ENCODE measurements at places on chromosomes 13 and 19.

- no peak for DNase-seq
These were observed 17.8 kb downstream of the IRS2 start for GRCh38 chr13:109768616-109769015.

- DNase-seq: no peak
These were observed 696 bp downstream of the NUP58 start for GRCh38 chr13:25302121-25302520.

DNA sequence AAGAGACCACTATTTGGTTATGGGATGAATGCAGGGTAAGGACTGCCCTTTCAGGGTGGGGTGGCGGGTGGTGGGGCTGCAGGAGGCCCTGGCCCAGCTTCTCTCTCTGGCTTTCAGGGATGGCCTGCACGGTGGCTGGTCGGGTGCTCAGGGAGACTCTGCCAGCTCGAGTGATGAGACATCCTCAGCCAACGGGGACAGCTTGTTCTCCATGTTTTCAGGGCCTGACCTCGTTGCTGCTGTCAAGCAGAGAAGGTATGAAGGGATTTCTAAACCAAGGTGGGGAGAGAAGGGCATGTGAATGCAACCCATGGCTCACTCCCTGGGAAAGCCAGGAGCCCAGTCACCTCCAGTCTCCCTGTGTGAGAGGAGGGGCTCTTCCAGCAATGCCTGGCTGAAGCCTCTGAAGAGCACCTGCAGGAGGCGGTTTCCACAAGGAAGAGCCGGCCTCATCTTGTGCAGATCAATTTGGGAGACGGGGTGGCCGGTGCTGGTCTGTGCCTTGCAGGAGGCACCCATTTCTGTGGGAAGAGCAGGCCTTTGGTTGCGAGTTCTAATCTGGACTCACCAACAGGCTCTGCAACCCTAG lies 16.0 kb upstream of the GPI start:
- DNase-seq: no peak

- DNase-seq: no peak
These were observed 36.3 kb downstream of the AP1M1 start for GRCh38 chr19:16233836-16234551.

DNA sequence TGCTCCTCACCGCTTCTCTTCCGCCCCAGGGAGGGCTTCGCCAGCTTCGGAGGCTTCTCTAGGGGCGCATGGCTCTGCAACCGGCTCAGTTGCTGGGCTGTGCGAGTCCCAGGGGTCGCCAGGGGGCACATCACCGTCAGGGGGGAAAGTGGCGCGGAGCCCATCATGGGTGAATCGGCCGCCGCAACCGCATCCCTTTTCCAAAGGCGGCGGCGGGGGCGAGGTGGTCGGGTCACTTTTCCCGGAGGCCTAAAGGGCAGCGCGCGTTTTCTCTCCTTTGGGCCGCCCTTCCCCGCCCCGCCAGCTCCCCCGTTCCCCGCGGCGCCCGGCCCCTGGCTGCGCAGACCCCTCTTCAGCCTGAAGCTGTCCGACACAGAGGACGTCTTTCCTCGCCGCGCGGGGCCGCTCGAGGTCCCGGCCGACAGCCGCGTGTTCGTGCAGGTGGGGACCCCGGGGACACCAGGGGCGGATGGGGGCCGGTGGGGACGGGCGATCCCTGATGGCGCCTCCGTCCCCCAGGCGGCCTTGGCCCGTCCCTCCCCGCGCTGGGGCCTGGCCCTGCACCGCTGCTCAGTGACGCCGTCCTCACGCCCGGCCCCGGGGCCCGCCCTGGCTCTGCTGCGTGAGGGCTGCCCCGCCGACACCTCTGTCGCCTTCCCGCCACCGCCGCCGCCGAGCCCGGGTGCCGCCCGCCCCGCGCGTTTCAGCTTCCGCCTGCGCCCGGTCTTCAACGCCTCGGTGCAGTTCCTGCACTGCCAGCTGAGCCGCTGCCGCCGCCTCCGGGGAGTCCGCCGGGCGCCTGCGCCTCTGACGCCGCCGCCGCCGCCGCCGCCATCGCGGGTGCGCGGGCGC lies 1.7 kb downstream of the TGFBR3L start:
- DNase-seq: no peak

- no peak for DNase-seq
These were observed 21.8 kb downstream of the NOSIP start for GRCh38 chr19:49558591-49558990.

DNA sequence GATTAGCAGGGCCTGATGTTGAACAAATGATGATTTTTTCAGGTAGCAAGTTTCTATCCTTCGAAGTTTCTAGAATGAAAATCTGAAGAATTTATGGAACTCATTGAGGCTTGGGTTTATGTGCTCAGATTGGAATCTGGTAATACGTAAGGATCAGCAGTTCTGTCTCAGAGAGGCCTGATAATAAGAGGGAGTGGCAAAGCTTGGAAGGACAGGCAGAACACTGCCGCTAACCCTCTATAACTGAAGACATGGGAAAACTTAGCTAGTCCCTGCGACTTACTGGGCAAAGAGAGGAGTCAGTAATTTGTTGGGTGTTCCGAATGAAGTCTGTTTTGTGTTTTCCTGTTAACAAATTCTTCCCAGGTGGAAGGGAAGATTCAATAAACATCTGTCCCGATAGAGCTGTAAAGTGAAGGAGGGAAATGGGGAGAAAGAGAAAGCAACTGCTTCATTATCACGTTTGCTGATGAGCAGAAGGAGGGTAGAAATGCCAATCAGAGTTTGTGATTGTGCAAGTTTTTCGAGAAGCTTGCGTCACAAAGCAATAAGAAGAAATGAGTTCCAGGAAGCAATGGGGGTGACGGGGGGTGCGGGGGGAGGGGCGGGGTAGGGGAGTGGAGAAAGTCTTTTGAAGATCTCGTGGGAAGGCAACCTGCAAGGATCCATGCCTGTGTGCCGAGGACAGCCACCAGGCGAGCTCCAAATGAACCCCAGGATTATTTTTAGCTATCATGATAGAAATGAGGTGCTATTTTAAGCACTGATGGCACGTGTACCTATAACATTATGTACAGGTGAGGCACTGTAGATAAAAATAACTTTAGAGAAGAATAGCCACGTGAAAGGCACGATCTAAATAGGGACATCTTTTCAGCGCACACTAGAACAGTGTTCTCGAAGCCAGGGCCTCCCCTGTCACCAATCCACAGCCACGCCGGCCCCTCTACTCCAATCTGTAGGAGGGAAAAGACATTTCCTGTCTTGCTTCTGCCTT lies 224.1 kb downstream of the FGF9 start:
- DNase-seq: no peak

DNA sequence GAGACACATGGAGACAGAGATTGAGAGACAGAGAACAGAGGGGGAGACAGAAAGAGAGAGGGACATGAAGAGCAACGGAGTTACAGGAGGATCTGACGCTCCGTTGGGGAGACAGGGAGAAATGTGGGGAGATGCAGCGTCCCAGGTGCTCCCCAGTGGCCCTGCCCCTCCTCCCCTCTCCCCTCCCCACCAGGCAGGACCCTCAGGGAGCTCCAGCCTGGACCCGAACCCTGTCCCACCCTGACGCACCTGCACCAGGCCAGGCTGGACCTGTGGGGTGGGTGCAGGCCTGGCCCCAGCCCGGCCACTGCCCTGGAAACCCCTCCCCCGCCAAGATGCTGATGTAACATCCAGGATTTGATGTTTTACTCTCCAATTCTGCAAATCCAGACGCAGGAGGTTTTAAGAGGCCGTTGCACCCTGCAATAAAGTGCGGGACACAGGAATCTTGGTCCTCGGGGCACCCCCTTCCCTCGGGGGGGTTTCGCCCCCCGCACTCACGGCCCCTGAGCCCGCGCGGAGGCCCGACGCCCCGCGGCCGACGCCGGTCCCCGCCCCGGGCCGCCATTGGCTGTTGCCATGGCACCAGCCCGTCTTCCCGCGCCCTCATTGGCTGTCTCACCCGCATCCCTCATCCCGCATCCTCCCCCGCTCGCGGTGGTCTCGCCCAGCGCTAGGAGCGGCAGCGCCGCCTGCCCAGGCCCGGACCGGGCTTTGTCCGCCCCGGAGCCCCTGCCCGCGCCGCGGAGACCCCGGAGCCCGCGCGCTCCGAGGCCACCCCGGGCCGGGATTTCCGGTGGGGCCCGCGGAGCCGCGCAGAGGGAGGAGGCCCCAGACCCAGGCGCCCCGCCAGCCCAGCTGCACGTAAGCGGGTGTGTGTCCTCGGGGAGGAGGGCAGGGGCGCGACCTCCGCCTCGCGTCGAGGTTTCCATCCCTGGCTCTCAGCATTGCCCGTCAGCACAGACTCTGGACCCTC lies at the start of gene APC2:
APC2 (plus strand) TSS at position 655 of the 976 bp plus-strand sequence. CDS start 2,881 bp downstream, outside the sequence.
- DNase-seq: peak; percentile 35

- DNase-seq: no peak
These were observed 232.8 kb downstream of the DACH1 start for GRCh38 chr13:71634182-71634581.

DNA sequence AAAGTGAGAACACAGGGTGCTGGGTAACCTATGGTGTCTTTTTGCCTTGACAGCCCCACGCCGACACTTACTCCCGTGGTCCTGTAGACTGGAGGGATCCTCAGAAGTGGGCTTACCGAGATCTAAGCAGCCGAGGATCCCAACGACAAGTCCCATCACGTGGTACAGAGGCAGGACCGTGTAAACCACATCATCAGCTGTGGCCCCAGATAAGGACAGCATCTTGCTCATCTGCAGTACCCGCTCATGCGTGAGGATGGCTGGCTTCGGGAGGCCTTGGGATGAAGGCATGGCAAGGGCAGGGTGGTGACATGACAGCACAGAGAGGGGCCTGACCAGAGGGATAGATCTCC lies 2.1 kb downstream of the SLC27A5 start:
- DNase-seq: no peak

GRCh38 chr13:34657716-34658115 lies 284.4 kb upstream of the NBEA start:
- DNase-seq: peak; percentile 29

GRCh38 chr13:54953786-54954185 lies 1925.2 kb downstream of the OLFM4 start:
- DNase-seq: no peak

- DNase-seq: no peak
These were observed 47.5 kb downstream of the OXGR1 start for GRCh38 chr13:96946709-96947311.

- no peak for DNase-seq
These were observed 916.6 kb downstream of the DIAPH3 start for GRCh38 chr13:59247171-59247570.

DNA sequence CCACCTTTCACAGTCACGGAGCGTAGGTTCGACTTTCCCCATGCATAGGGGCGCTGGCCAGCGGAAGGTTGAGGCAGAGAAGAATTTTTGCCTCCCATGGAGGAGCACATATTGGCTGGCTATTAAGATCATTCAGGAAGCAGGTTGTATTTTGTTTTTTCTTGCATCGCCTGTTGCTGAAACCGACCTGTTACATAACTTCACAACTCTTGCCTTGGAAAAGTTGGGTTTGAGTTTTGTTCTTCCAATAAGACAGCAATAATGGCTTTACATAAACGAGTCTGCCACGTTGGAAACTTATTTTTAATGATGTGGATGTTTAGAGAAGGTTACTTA lies 1.4 kb downstream of the UPF1 start:
- DNase-seq: no peak

- DNase-seq: no peak
These were observed 225.2 kb upstream of the TSHZ3 start for GRCh38 chr19:31574251-31574973.

DNA sequence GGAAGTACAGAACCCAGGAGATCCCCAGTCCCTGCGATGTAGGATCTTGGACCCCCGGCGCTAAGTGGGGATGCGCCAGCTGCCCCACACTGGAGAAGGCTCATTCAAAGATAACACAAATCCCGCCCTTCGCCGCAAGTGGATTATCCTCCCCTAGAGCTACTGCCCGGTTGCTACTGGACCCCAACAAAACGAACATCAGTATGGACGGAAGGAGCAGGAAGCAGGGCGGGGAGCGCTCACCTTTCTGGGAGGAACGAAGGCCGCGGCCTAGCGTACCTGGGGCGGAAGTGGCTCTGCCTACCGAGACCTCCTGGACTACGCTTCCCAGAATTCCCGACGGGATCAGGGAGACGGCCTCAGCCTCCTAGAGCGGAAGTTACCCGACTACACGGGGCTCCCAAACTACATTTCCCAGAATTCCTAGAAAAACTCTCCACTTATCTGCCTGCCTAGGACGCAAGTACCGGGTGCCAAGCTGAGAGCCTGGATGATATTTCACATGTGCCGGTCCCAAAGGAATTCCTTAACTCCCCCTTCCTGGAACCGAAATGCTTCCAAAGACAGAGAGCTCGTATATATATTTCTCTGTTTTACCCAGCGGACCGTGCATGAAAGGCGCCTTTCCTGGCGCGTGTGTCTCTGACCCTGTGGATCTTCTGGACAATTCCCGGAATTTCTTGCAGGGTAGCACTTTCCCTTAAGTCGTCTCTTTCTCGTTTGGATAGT lies at the start of gene ZNF112:
ZNF112 (minus strand) TSS at position 298 of the 729 bp plus-strand sequence. CDS start 16,141 bp downstream, outside the sequence.
- peak; percentile 93 for DNase-seq

- peak; percentile 26 for DNase-seq
These were observed 72.1 kb downstream of the KATNAL1 start for GRCh38 chr13:30235216-30235615.

DNA sequence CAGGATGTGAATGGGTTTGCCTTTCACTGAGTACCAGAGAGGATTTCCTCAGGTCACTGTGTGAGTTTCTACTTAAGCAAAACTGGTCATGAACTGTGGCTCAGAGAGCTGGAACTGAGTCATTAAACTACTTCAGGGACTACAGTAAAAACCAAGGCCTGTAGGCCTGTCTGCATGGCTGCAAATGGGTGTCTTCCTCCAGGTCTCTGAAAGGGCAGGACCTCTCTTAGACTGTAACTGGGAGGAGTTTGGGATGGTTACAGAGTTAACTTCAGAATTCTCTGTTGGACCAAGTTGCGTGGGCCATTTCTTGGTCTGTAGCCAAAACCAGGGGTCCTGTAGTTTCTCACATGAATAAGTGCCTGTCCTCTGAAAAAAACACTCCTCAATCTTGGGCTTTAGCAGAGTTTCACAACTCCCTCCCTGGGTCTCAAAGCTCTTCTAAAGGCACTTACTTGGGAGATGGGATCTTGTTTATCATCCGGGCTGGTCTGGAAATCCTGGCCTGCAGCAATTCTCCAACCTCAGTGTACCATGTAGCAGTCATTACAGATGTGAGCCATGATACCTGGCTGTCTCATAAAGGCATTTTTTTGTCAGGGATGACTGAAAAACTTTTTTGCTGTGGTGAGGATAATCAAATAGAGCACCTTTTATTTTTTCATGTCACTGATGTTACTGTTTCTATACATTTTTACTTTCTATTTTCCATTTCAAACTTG lies 19.7 kb downstream of the ZNF714 start:
- DNase-seq: peak; percentile 24

DNA sequence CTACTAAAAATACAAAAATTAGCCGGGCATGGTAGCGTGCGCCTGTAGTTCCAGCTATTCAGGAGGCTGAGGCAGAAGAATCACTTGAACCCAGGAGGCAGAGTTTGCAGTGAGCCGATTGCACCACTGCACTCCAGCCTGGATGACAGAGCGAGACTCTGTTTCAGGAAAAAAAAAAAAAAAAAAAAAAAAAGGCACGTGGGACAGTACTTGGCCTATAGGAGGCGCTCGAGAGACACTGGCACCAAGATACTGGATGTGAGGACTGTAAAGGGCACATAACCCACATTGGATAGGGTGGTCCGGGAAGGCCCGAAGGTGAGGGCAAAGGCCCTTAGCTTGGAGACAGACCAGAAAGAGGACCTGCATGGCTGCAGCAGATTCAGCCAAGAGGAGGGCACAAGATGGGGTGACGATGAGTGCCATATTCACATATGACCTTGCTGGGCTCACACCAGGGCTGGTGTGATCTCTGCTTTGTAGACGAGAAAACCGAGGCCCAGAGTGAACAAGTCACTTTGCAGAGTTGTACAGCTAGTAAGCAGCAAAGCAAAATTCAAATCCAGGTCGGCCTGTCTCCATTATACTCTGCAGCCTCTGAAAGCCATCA lies 89.4 kb downstream of the DPF1 start:
- DNase-seq: peak; percentile 64

Measured in choroid plexus epithelial cell (primary cell).